ENCODE measurements at places on chromosomes 16 and 17.
A peak's percentile ranks its signal among the peaks of the same experiment; 100 is the strongest.

DNA sequence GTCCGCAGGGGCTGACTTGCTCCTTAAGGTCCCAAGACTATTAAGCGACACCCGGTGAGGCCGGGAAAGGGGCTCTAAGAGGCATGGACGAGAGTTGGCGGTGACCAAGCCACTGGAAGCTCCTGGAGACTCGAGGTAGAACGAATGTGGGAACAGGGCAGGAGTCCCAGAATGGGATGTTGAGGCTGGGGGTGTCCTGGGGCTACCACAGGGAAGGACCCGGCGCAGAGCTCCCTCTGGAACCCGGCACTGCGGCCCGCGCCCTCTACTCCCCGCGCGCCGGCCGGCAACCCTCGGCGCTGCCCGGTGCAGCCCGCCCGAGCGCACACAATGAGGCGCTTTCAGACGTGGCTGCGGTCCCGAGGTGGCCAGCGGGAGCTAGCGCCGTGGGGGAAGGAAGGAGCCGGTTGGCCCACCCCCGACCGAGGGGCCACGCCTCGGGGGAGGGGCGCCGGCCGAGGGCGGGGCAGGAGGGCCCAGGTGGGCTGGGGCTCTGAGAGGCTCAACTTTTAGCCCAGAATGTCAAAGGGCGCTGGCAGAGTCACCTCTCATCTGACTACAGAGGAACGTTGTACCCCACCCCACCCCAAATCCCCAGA, at the start of gene CHST6:
Gene CHST6 (minus strand): TSS at position 366 of the 599 bp plus-strand sequence. CDS start 15,613 bp downstream, outside the sequence.
- DNase-seq, result peak; percentile 67

DNA sequence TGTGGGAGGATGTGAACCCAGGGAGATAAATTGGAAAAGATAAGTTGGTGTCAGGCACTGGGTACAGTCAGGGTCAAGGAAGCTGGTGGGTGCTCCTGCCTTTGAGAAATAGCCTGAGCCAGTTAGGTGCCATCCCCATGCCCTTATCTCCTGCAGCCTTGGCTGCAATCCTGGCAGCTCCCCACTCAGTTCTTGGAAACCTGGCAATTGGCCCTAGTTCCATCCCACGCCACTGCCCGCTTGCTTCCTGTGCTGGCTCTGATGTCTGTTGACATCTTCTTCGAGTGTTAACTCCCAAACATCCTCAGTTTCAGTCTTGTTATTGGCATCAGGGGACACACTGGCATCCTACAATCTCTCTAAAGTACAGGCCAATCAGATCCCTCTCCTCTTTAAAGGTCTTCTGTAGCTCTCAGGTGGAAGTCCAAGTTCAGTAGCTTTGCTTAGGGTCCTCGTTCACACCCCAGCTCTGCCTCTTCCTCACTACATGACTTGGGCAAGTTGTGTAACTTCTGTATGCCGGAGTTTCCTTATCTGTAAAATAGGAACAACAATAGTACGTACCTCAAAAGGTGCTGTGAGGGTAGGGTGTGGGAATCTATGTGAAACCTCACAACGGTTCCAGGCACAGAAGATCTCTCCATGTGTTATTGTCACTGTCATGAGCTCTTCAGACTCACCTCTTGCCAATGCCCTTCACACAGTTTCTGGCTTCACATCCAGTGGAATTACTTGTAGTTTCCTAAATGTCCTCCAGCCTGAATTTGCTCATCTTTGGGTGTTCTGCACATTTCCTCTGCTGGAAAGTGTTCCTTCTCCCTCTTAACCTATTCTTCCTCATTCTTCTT, 13.5 kb upstream of the PRKAR1A start:
- DNase-seq, result no peak

- no peak for DNase-seq
These were observed 55.2 kb downstream of the NKD1 start for GRCh38 chr16:50603206-50604064.

DNA sequence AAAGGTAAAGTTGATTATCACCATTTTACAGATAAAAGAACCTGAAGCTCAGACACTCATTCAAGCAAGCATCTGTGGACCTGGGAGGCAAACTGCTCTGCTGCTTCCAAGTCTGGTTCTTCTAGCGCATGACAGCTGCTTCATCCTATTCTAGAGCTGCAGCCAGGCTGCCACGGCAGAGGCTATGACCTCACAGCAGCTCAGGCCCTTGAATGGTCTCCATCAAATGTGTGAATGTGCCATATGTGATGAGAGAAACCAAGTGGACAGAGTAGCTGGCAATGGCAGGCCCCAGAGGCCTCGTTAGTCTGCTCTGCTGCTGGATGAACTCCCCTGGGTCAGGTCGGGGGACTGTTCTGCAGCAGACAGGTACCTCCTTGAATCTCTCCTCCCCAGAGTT, 30.7 kb upstream of the FOXJ1 start:
- no peak for DNase-seq

GRCh38 chr17:40363111-40363827, 1.3 kb downstream of the GJD3 start:
- DNase-seq, result no peak

- DNase-seq, result no peak
These were observed 15.3 kb downstream of the CREBBP start for GRCh38 chr16:3865241-3865640.

DNA sequence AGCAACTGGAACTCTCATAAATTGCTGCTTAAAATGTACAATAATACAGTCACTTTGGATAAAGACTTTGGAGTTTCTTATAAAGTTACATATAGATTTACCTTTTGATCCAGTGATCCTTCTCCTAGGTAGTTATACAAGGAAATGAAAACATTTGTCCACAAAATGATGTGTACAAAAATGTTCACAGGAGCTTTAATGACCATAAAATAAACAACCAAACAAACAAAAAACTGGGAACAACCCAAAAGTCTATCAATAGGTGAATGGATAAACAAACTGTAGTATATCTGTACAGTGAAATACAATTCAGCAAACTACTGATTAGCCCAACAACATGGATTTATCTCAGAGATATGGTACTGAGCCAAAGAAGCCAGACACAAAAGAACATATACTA, 37.6 kb downstream of the TTLL6 start:
- DNase-seq, result no peak

DNA sequence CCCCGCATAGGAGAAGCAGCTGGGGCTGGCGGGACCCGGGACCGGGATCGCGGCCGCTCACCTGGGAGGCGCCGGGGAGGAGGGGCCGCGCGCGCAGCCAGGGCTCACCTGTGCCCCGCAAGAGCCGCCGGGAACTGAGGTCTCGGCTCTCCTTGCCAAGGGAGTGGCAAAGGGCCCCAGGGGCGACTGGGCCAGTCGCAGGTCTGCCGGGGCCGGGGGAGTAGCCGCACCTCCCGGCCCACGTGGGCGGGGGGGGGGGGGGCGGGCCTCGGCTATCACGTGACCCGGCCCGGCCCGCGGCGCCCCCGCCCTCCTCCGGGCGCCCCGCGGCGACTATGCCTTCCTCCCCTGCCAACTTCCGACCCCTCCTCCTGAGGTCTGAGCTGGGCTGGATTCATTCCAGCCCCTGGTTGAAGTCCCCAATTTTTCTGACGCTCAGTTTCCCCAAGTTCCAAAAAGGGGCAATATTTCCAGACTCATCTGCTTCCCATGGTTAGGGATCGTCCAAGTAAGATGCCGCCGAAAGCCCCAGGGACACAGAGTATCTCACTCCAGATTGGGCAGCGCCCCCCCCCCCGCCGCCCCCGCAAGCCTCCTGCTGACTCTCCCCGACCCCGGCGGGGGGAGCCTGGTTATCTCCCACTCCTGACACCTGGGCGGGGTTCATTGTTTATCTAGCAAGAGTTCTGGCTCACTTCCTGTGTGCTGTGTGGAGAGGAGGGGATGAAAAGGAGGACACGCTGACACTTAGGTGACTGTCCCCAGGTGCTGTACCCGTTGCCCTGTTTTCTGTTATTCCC, at the start of gene TMC6:
Gene TMC6 (minus strand): TSS at position 205 of the 800 bp plus-strand sequence. CDS start 1,923 bp downstream, outside the sequence.
- DNase-seq, result peak; percentile 81

GRCh38 chr17:68903286-68903685, 51.9 kb downstream of the ABCA8 start:
- no peak for DNase-seq

- no peak for DNase-seq
These were observed 80.2 kb upstream of the ASIC2 start for GRCh38 chr17:33373273-33373672.

DNA sequence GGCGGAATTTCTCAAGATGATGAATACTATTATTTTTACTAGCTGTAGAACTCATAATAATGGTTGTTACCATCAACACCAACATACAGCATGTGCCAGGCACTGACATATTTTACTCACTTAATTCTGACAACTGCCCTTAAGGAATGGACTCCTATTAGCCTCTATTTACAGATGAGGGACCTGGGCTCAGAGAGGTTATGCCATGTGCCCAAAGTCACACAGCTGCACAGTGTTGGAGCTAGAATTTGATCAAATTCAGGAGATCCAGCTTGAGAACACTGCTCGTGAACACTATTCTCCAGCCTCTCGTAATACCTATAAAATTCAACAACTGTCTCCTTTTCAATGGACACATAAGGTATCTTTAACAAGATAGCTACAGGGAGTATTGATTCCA, 97.2 kb downstream of the XYLT1 start:
- DNase-seq, result no peak

GRCh38 chr16:56763291-56763916, 33.5 kb downstream of the NUP93 start:
- no peak for DNase-seq

DNA sequence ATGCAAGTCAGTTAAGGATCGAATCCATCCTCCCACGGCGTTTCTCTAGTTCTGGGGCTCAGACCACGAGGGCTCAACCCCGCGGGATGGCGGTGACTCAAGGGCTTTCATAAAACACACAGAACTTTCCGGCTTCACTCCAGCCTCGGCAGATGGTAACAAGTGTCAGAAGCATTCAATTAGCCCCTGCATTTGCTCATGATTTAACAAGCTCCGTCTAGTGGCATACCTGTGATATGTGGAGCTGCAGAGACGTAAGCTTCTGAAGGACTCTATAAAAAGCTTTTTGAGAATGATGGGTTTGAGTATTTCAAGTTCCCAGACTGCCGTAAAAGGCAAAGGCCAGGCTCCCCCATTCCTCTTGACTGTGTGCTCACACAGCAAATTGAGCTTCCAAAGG, 91.3 kb upstream of the SEC14L1 start:
- DNase-seq, result no peak

DNA sequence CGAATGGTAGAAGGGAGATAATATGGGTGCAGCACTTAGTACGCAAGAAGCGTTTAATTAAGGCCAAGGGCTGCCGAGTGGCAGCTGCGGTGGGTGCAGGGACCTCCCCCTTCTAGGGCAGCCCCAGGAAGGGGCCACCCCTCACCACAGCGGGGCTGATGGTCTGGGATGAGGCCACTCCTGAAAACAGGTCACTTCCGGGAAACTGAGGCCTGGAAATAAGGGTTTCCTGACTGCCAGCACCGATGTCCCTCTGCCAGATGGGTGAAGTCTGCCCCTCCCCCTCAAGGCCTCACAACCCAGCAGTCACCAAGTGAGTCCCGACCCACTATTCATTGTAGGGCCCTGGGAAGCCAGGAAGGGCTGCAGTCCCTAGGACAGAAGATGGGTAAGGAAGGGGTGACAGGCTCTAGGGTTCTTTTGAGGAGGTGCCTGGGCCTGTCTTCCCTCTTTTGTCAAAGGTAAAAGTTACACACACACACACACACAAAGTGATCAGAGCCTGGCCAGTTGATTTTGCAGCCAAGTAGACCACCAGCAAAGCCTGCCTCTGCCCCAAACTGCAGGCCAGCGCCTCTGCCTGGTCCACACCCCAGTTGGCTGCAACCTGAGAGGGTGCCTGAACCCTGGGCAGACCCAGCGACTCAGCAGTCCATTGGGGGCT, 12.5 kb downstream of the SREBF1 start:
- no peak for DNase-seq

GRCh38 chr17:30701498-30701989, 122.9 kb downstream of the CRLF3 start:
- DNase-seq, result no peak

DNA sequence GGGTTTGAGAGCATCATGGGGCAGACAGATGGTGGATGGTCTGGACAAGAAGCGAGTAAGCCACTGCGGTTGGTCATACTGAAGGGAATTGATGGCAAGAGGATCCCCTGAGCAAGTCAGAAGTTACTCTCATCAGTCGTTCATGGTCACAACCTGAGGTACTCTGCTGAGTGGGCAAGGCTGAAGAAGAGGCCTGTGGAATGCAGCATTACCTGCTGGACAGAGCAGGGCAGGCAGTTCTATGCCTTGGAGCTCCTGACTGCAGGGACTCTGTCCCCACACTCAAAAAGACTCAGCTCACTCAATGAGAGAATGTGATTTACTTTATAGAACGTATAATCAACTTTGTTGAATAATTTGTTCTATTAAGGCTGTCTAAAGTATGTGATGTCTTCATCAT, 28.3 kb downstream of the ALDH3A2 start:
- DNase-seq, result no peak

- DNase-seq, result no peak
These were observed 992 bp downstream of the NLRC3 start for GRCh38 chr16:3576211-3576610.

DNA sequence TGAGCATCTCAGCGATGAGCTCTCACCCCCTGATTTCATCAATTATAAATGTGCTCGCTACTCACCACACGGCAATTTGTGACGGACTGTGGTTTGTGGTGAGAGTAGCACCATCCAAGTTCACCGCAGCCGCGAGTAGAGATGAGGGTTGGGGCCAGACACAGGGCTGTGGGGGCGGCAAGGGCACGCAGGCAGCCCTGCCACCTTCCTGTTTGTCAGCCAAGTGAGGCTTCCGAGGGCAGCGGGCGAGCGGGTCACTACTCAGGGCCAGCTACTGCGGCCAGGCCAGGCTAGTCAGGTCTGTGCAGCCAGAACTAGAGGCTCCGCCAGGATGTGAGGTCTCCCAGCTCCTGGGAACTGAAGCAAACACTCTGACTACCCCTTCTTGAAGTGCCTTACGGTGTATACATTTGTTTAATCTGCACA, 39.6 kb upstream of the MEOX1 start:
- DNase-seq, result peak; percentile 49
